ENCODE measurements at places on chromosomes 11 and 22.

DNA sequence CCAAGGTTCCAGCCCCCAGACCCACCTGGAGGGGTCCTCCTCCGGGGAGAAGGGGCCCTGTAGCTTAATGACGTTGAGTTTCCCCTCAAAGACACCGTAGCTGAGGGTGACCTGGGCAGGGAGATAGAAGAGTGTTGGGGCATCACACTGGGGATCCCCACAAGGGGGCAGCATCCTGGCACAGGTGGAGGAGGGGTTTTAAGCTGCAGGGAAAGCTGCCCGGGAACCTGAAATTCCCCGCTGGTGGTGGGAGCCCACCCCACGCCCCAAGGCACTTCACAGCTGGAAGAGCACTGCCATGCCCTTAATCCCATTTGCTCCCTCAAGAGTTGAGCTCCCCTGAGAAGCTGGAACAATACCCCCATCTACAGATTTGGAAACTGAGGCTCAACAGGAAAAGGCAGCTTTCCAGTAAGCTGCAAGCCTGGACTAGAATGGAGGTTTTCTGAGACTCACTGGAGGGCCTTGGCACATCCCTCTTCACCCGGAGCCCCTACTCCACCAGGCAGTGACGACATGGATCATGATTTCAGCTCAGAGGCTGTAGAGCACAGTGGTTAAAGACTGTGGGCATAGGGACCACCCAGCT lies 13.7 kb downstream of the MFNG start:
- no peak for DNase-seq

DNA sequence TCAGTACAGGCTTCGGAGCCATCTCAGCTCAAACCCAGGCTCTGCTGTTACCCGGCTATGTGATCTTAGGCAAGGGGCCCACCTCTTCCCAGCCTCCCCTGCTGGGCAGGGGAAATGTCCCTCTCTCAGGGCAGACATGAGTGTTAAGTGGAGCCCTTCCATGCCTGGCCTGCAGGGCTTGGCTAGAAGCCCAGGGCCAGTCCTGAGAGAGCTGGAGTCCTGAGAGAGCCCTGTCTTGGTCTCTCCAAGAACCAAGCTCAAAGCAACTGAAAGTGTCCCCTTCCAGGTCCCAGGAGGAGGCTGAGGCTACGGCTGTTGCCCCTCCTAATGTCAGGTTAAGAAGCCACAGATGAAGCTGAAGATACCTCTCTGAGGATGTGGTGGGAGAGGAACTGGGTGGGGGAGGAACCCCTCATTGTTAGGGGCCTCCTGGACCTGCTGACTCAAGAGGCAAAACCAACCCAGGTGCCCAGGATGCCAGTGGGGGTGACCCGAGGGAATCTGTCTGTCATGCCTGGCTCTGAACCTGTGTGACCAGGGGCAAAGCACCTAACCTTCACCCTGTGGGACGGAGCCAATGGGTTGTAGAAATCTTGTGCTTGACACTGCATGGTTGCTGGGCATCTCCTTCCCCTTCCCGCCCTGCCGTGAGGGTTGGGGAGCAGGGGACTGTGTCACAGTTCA lies 4.2 kb downstream of the ZP1 start:
- no peak for DNase-seq

- no peak for DNase-seq
These were observed 7.3 kb upstream of the SSTR3 start for GRCh38 chr22:37219533-37219932.

DNA sequence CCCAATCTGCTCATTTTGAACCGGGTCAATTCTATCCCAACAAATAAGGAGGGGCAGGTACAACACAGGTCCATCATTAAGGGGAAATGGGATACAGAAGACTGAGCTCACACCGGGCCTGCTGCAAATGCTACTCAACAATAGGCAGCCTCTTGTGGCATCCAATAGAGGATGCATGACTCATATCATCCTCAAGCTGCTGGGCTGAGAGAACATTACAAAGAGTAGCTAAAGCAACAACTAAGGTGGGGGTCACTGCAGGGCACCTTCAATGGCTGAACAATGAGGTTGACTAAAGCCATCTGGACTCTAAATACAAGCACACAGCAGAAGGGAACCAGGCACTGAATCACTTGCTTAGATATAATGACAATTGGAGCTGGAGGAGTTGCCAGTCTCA lies 130.1 kb upstream of the SYN3 start:
- DNase-seq = no peak

GRCh38 chr11:17506942-17507341 lies 30.3 kb upstream of the ABCC8 start:
- no peak for DNase-seq

GRCh38 chr22:46202897-46203600 lies 47.0 kb downstream of the CDPF1 start:
- no peak for DNase-seq

GRCh38 chr22:46576556-46577367 lies 39.3 kb upstream of the CELSR1 start:
- peak; percentile 86 for DNase-seq

- no peak for DNase-seq
These were observed 19.3 kb upstream of the SYT7 start for GRCh38 chr11:61599968-61600710.

DNA sequence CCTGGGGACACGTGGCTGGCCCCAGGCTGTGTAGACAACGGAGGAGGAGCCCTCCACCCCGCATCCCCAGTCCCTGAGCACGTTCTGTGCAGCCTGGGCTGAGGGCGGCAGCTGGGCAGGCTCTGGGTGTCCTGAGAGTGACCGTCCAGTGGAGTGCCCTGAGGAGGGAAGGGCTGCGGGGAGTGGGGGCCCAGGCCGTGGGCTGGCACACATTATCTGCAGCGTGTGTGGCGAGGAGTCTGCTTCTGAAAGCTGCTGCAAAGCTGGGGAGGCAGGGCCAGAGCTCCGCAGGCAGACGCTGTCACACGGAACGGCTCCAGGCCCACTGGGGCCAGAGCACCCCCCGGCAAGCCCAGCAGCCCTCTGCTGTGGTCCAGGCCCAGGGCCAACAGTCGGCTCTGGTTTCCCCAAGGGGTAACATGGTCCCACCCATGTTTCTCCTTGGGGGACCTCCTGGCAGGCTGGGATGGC lies 835 bp upstream of the ANO9 start:
- no peak for DNase-seq

GRCh38 chr11:43576803-43577521 lies 103.6 kb upstream of the HSD17B12 start:
- DNase-seq = peak; percentile 74

GRCh38 chr11:12863605-12864121 lies 145.5 kb upstream of the RASSF10 start:
- DNase-seq = peak; percentile 19

DNA sequence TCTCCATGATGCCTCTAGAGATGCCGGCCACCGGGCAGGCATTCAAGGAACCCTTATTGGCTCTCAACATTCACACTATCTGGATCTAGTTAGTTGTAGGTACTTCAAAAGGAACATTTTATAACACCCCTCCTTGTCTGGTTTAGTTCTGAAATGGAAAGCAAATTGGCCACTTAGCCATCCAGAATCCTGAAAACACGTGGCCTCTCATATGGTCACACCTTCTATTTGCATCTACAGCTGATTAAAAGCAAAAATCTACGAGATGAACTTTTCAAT lies 29.2 kb downstream of the ABTB2 start:
- no peak for DNase-seq

GRCh38 chr22:44181912-44182587 lies 1.3 kb downstream of the PARVG start:
- DNase-seq = no peak

- no peak for DNase-seq
These were observed 5.4 kb upstream of the MIF start for GRCh38 chr22:23888615-23889401.

DNA sequence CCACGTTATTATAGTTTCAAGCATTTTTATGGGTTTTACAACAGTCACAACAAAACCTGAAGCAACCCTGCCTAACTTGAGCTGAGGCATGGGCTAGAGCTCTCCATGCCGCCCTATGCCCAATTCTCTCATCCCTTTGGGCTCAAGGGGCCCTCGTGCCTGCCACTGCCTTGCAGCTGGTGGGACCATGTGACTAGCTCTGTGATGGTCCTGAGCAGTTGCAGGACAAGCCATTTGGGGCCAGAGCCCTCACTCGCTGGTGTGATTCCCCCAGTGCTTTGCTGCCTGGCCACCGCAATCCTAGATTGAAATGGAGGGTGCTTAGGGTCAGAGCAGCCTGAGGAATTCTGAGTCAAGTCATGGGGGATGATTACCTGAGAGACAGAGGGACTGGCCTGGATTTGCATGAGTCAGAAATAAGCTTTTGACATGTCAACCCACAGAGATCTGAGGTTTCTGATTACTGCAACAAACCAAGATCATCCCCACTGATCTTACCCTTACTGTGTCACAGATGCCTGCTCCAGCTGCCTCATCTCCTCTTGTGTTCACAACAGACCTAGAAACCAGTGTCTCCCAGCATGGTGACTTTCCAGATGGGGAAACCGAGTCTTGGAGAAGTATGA lies 323.7 kb downstream of the BRD1 start:
- DNase-seq = no peak

DNA sequence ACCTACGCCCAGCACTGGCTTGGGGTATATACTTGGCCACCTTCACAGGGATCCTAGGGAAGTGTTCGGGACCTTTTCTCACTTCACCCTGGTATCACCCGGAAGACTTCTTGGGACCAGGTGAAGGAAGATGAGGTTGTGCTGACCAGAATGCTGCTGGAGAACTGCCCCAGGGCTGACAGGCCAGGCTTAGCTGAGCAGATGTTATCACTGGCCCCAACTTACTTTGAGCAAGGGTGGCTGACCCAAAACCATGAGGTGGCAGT lies 4.5 kb downstream of the FTH1 start:
- DNase-seq = no peak

- DNase-seq = no peak
These were observed 5.8 kb downstream of the ZBTB44 start for GRCh38 chr11:130308886-130309285.

GRCh38 chr11:27186580-27186979 lies 146.0 kb downstream of the BBOX1 start:
- DNase-seq = no peak

- DNase-seq = no peak
These were observed 1.9 kb upstream of the POLD4 start for GRCh38 chr11:67355023-67355793.

GRCh38 chr11:126185259-126186024 lies 26.0 kb downstream of the RPUSD4 start:
- DNase-seq = no peak

DNA sequence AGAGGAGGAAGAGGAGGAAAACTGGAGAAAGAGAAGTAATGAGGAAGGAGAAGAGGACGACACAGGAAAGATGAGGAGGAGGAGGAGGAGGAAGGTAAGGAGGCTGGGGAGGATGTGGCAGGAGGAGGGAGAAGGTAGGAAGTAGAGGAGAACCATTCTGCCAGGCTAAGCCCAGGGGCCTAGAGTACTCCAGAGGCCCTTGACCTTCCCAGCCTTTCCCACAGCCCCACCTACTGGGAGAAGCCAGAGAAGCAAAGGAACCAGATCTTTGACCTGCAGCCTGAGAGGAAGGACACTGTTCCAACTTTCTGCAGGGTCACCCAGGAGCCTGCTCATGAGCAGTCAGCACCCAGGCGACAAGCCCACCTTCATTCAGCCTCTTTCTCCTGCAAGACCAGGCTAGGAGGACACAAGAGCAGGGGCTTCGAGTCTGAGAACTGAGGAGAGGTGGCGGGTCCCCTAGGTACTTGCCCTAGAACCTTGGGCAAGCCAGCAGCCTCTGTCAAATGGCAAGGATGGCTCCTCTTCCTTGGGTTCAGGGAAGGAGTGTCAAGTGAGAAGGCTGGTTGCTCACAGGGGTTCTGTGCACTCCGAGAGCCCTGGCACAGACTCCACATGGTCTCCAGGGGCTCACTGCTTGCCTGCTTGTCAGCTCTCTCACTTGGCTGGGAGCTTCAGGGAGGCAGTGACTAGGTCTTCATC lies 27.9 kb upstream of the OAF start:
- DNase-seq = no peak

DNA sequence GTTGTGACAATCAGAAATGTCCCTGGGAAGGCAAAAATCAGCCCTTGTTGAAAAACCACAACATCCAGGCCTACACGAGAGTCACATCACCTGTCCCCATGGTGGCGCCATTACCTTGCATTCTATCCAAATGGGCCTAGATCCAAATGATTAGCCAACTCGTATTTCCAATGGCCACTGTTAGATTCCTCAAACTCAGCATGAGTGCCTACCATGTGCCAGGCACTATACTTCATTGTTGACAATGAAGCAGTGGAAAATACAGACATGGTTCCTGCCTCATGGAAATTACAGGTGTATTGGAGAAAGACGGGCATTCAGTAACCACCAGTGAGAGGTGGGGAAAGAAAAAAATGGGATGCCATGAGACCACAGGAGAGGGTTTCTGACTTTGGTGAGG lies 29.8 kb upstream of the CREB3L1 start:
- DNase-seq = no peak

DNA sequence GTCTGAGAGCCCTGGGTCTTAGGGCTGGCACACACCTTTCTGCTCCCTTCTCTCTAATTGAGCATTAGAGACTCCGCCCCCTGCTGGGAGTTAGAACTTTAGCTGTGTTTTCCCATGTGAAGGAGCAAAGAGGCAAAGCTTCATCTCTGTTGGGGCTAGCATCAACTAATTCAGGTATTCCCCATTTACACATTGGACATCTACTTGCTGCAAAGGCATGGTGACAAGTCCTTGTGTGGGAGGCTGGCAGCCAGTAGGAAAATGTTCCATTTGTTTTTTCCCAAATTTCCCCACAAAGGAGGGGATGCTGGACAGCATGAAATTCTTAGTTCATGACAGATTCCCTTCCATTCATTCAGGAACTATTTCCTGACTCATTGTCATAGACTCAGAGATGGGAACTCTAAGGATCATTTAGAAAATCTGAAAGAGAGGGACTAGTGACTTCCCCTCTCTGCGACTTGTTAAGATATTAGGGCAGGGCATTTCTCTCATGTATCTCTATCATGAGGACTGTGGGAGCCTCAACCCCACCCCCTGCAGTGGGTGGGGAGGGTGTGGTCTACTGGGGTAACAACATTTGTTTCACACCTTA lies 3.6 kb downstream of the CD44 start:
- DNase-seq = no peak

DNA sequence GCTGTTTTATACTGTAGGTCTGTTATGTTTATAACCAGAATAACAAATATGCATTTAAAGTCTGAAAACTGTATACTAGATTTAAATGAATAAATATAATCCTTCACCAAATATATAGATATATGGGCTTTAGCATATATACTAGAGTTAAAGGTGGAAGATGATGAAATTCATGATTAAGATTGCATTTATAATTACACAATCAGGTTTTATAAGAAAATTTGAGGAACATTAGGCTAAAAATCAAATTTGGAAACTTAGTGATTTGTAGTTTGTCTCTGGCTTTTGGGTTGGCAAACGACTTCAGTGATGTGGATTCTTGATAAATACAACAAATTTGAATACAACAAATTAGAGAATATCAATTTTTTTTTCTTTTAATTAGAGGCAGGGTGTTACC lies 10.0 kb downstream of the BCL2L13 start:
- DNase-seq = no peak

- DNase-seq = no peak
These were observed 60.9 kb upstream of the PAX6 start for GRCh38 chr11:31872076-31872443.
